Hepatocyte (in vitro differentiated cells): ENCODE measurements at places on chromosomes 2 and 18. TPM values are rescaled to one million over a fixed set of nuclear protein-coding genes. Genes with fewer than 3 reads are reported as not detected.
A peak's percentile ranks its signal among the peaks of the same experiment; 100 is the strongest.

The IL36RN gene
- total RNA-seq: 0.12 and 0.63 TPM in 2 replicates

The RAB27B gene
- total RNA-seq: 11.9 and 13.1 TPM in 2 replicates

The DPYSL5 gene
- total RNA-seq: 0.48 and 0.63 TPM in 2 replicates

The ANKZF1 gene
- total RNA-seq: 25.2 and 37.5 TPM in 2 replicates

The ADD2 gene
- total RNA-seq: 1.2 and 2.4 TPM in 2 replicates

The SERPINB10 gene
- 0.93 TPM in 1 of 2 replicates, not detected in the other for total RNA-seq

The UCN gene
- 1.4 and 2.9 TPM in 2 replicates for total RNA-seq

The RIF1 gene
- 28.0 and 30.8 TPM in 2 replicates for total RNA-seq

The IGFBP2 gene
- 163 and 231 TPM in 2 replicates for total RNA-seq

The CLEC4F gene
- total RNA-seq: not detected in 2 replicates

The GREB1 gene
- total RNA-seq: 4.0 and 5.7 TPM in 2 replicates

DNA sequence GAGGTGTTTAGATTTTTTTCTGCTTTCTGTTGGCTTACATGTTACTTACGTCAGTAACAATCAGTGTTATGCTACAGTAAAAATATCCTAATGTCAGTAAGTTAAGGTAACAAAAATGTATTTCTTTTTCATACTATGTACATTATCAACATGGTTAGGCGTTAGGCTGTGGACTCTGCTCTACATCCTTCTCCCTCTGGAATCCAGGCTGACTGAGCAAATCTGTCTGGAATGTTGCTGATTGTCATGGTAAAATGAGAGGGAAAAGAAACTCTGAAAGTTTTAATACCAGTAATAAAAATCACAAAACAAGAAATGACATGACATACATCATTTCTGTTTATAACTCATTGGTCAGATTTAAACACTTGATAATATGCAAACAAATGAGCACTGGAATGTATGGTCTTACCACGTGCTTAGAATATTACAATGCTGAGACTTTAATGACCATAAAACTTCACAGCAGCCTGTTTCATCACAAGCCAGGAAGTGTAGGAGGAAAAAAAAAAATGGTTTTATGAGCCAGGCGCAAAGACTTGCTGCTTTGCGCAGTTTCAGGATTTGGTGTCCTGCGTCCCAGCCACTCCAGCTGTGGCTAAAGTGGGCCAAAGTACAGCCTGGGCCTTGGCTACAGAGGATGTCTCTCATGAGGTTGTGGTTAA is 252.4 kb downstream of the FSIP2 start:
- DNase-seq: peak; percentile 32

DNA sequence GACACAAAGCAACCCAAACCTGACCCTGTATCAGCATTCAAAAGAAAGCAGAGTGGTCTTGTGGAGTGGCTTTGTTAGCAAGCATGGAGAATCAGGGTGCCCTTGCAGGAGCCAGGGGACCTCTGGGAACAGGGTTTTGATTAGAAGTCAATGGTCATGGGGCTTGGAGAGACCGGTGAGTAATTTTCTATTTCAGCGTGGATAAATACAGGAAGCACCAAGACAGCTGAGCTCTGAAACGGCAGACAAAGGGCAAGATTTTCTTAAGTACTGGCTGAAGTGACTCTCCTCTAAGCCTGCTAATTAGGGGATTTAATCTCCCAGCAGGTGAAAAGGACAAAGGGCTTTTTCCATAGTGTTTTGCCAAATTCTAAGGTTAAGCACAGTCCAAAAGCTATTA is 78.0 kb upstream of the GAREM1 start:
- peak; percentile 32 for DNase-seq

DNA sequence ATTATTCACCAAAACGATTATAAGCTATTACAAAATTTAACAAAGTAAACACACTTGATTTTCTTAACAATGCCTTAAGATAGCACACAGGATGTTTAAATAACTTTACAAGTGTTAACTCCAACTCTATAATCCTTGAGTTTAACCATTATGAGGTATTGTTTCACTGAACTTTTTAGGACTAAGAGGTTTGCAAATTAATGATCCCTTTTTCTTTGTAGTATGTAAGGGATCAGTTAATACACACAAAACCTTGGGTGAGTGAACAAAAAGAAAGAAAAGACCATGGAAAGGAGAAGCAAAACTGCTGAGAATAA is 21.5 kb upstream of the TFPI start:
- no peak for DNase-seq

DNA sequence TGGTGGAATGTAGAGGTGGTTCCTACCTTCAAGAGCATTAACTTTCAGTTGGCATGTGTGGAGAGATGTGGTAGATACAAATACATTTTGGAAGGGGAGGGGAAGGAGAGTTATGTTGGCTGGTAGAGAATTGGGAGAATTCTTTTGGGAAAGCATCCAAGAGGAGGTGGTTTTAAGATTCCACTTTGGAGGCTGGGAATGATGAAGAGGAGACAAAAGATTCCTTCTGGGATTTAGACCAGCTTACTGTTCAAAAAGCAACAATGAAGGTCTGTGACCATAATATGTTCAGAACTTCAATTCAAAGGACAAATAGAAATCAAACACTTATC is 120.8 kb upstream of the FOSL2 start:
- DNase-seq: no peak

GRCh38 chr2:96251721-96252292 is 14.0 kb downstream of the TMEM127 start:
- peak; percentile 57 for DNase-seq

DNA sequence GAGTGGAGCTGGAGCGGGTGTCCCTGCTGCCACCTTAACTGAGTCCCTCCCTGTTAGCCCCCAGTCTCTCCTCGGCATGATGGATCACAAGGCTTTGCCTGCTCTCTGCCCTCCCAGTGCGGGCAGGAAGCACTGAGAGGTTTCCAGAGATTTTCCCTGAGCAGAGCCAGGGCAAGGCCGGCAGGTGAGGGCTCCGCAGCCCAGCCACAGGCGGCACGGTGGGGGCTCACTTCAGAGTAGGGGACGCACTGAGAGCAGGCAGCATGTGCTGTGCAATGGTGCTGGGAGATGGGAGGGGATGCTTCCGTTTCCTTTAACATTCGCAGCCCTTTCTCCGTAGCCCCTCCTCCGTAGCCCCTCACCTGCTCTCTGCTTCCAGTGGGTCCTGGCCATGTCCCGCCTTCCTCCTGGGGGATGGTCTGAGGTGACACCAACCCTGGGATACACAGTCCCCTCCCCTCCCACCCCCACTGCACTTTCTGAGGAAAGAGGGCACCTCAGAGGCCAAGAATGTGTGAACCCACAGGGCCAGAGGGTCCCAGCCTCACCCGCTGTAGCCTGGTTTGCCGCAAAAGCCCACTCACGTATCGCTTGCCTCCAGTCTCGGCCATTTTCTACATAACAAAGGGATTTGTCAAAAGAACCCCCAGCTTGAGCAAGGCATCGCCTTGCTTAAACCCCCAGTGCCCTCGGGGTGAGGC is 10.7 kb downstream of the KCNF1 start:
- no peak for DNase-seq

GRCh38 chr18:50163505-50163904 is 31.4 kb downstream of the MYO5B start:
- DNase-seq: no peak

GRCh38 chr18:77501266-77501665 is 251.6 kb downstream of the GALR1 start:
- DNase-seq: no peak

DNA sequence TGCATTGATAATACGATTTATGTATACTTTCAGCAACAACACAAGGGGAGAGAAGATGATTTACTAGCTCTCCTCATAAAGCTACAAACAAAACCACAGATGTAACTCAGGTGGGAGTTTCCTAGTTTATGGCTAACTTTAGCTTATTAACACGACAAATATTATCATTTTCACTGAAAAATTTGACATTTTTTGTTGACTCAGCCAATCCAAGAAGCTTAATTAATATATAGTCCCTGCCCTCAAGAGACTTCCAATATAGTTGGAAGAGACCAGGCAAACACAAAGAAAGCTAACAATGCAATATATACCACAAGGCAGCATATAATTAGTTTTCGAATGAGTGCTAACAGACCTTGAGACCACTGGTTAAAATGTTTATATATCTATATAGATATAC is 775 bp downstream of the WDR12 start:
- no peak for DNase-seq

GRCh38 chr2:120052597-120052996 is 39.7 kb downstream of the EPB41L5 start:
- DNase-seq: no peak
